Aorta (tissue), 5 donors: ENCODE measurements at places on chromosomes 2 and 18. TPM values are rescaled to one million over a fixed set of nuclear protein-coding genes. Genes with fewer than 3 reads are reported as not detected.

DNA sequence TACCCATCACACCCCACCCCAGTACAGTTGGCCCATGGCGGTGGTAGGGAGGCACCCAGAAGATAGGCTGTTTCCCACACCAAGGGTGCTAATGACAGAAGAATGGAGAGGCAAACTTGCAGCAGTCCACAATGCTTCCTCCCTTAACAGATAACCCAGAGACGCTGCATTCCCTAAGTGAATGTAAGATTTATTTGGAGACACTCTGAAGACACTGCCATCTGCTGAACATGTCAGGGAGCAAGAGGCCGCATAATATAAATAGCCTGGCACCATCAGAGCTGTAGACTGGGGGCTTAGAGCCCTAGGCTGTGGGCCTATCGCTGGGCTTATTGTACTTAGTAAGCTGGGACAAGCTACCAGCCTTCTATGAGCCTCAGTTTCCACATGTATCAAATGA lies 2.2 kb upstream of the IWS1 start:
- no peak overlapping the region for H3K4me3 ChIP-seq
- no peak overlapping the region for H3K27ac ChIP-seq
- DNase-seq, result no peak
- H3K36me3 ChIP-seq, result no peaks in the 10 kb centered on the region
- no peaks in the 10 kb centered on the region for H3K27me3 ChIP-seq

GRCh38 chr2:40036241-40036640 lies 257.2 kb upstream of the THUMPD2 start:
- no peaks in the 10 kb centered on the region for H3K4me1 ChIP-seq
- DNase-seq, result no peak
- no peak overlapping the region for H3K4me3 ChIP-seq
- no peak overlapping the region for H3K27ac ChIP-seq

DNA sequence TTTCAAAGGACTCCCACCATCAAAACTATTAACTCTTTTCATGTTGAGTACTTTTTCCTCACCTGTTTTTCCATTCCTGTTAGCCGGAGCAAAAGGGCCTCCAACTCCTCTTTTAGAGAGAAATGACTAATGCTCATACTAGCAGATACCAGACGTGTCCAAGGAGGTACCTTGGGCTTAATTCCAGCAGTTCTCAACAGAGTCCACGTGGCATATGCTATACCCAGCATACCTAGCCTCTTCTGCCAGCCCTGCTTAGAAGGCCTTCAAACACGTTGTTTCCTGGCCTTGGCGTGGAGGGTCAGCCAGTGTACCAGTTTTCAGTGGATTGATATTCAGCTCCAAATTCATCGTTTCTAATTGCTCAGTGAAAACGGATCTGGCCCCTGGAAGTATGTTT lies 123.9 kb downstream of the MGAT5 start:
- no peak overlapping the region for H3K27ac ChIP-seq
- no peak for DNase-seq
- no peaks in the 10 kb centered on the region for H3K4me1 ChIP-seq
- H3K27me3 ChIP-seq, result no peaks in the 10 kb centered on the region

DNA sequence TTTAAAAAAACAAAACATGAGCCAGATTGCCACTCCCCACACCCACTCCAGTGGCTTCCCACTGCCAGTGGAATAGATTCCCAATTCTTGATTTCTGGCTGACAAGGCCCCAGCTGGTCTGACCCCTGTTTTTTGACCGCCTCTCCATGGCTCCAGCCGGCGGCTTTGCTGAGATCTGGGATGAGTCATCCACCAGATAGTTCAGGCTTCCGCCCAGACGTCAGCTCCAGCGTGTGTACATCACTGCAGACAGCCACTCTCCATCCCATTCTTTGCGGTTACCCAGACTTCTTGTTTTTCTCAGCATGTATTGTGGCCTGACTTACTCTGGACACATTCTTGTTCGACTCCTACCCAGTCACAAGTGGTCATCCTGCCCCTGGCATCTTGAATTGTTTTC lies 227.9 kb downstream of the GBX2 start:
- no peaks in the 10 kb centered on the region for H3K27me3 ChIP-seq
- no peak overlapping the region for H3K27ac ChIP-seq
- no peaks in the 10 kb centered on the region for H3K4me1 ChIP-seq
- DNase-seq, result no peak
- no peaks in the 10 kb centered on the region for H3K36me3 ChIP-seq
- H3K4me3 ChIP-seq, result no peak overlapping the region

DNA sequence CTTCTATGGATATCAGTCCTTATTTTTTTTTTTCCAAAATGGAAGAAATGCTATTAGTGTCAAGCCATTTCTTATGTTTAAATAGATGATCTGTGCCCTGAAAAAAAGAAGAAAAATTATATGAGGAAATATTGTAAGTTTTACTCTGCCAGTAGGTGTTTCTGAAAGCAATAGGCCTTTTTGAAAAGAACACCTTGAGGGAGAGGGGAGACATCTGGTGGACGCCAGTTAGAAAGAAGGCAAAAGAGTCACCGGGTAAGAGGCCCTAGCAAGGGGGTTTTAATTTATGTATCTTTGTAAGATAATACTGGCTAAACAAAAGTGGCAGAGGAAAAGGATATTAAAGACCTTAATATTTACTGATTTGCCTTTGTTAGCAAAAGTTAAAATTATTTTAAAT lies 56.1 kb downstream of the DYNAP start:
- H3K36me3 ChIP-seq, result no peaks in the 10 kb centered on the region
- H3K27me3 ChIP-seq, result no peaks in the 10 kb centered on the region
- H3K4me3 ChIP-seq, result no peak overlapping the region
- no peaks in the 10 kb centered on the region for H3K4me1 ChIP-seq

The RNF138 gene
- total RNA-seq, result 21.0 TPM

- no peaks in the 10 kb centered on the region for H3K4me1 ChIP-seq
- H3K36me3 ChIP-seq, result no peaks in the 10 kb centered on the region
- no peak overlapping the region for H3K4me3 ChIP-seq
- H3K27me3 ChIP-seq, result no peaks in the 10 kb centered on the region
- H3K27ac ChIP-seq, result no peak overlapping the region
- DNase-seq, result no peak
These were observed 34.2 kb downstream of the NPAS2 start for GRCh38 chr2:100853909-100854810.

- no peaks in the 10 kb centered on the region for H3K27me3 ChIP-seq
- H3K4me3 ChIP-seq, result no peak overlapping the region
These were observed 9.3 kb downstream of the NOSTRIN start for GRCh38 chr2:168811696-168812095.

DNA sequence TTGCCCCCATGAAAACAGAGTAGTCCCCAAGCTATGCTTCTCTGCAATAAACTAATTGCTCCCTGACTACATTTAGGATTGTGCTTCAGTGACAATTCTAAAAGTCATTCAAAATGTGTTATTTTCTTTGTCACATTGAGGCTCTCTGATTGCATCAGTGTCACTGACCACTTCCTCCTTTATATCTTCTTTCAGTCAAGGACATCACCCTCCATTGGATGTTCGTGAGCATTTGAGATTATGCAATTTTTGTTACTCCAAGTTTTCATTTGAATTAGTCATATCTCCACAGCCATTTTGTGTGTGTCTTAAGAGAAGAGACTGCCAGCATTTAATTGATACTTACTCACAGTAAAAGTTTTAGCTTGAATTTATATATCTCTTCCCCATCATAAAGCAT lies 780.8 kb upstream of the GCFC2 start:
- no peak for DNase-seq
- H3K27ac ChIP-seq, result no peak overlapping the region
- H3K36me3 ChIP-seq, result no peaks in the 10 kb centered on the region

DNA sequence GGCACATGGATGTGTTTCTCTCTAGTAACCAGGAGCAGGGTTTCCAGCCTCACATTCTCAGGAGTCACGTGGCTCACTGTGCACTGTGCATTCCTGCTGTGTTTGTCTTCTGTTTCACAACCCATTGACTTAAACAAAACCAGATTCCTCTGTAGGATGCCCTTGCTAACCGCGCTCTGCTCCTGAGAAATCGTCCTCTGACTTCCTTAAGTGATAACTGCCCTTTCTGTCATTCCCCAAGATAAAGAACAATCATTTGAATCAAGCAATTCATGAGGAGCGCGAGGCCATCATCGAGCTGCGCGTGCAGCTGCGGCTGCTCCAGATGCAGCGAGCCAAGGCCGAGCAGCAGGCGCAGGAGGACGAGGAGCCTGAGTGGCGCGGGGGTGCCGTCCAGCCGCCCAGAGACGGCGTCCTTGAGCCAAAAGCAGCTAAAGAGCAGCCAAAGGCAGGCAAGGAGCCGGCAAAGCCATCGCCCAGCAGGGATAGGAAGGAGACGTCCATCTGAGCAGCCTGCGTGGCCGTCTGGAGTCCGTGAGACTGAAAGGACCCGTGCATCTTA lies 60.2 kb downstream of the RALBP1 start:
- no peak overlapping the region for H3K4me3 ChIP-seq
- H3K27me3 ChIP-seq, result no peaks in the 10 kb centered on the region
- peak overlapping the region; percentile 65 for H3K27ac ChIP-seq
- H3K36me3 ChIP-seq, result peaks cover 7% of the 10 kb centered on the region

- no peak for DNase-seq
- H3K4me3 ChIP-seq, result no peak overlapping the region
- H3K27ac ChIP-seq, result no peak overlapping the region
- H3K4me1 ChIP-seq, result no peaks in the 10 kb centered on the region
- no peaks in the 10 kb centered on the region for H3K36me3 ChIP-seq
- no peaks in the 10 kb centered on the region for H3K27me3 ChIP-seq
These were observed 28.7 kb downstream of the GAD1 start for GRCh38 chr2:170845343-170845742.

The FOXI3 gene
- total RNA-seq, result not detected

GRCh38 chr2:179562330-179562885 lies 297.8 kb upstream of the SESTD1 start:
- H3K4me3 ChIP-seq, result no peak overlapping the region
- no peaks in the 10 kb centered on the region for H3K27me3 ChIP-seq
- no peak for DNase-seq
- H3K4me1 ChIP-seq, result no peaks in the 10 kb centered on the region
- no peak overlapping the region for H3K27ac ChIP-seq

GRCh38 chr2:85527787-85528186 lies 11.2 kb upstream of the MAT2A start:
- H3K27ac ChIP-seq, result no peak overlapping the region
- H3K4me3 ChIP-seq, result no peak overlapping the region
- H3K36me3 ChIP-seq, result no peaks in the 10 kb centered on the region
- H3K4me1 ChIP-seq, result no peaks in the 10 kb centered on the region

The REEP1 gene
- 36.3 TPM for total RNA-seq

DNA sequence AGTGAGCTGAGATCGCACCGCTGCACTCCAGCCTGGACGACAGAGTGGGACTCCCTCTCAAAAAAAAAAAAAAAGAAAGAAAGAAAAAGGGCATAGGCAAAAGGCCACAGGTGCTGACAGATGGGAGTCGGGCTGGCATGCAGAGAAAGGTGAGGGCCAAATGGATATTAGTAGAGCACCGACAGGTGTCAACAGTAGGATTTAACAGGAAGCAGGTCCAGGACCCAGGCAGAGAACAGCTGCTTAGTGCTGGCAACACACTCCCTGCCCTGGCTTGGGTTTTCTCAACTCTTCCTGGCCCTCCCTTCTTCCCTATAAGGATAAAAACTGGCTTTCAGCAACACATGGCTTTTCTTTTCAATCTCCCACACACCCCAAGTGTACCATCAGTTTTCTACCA lies 84.9 kb downstream of the MRO start:
- no peaks in the 10 kb centered on the region for H3K27me3 ChIP-seq
- H3K4me1 ChIP-seq, result no peaks in the 10 kb centered on the region
- H3K4me3 ChIP-seq, result no peak overlapping the region
- no peaks in the 10 kb centered on the region for H3K36me3 ChIP-seq
- no peak for DNase-seq

The GEN1 gene
- total RNA-seq, result 3.5 TPM

GRCh38 chr2:241443486-241444223 lies 64.7 kb downstream of the STK25 start:
- no peaks in the 10 kb centered on the region for H3K27me3 ChIP-seq
- no peaks in the 10 kb centered on the region for H3K4me1 ChIP-seq
- no peak overlapping the region for H3K4me3 ChIP-seq
- no peak overlapping the region for H3K27ac ChIP-seq

GRCh38 chr2:199485732-199486335 lies 28.1 kb upstream of the SATB2 start:
- H3K4me1 ChIP-seq, result no peaks in the 10 kb centered on the region
- DNase-seq, result peak; percentile 81
- no peaks in the 10 kb centered on the region for H3K27me3 ChIP-seq
- no peaks in the 10 kb centered on the region for H3K36me3 ChIP-seq

DNA sequence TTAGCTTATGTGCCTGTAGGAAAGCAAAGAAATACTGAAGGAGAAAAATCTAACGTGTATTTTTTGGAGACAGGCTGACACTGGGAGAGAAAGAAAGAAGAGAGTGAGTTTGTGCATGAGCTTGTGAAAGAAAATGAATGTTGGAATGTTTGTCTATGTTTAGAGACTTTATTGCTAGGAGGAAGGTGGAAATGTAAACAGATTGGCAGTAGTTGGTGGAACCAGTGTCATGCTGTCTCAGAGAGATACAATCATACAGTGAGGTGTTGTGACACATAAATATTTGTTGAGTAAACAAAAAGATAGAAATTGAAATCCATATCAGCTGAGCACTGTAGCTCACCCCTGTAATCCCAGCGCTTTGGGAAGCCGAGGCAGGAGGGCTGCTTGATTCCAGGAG lies 222.2 kb upstream of the MEIS1 start:
- H3K36me3 ChIP-seq, result no peaks in the 10 kb centered on the region
- no peak for DNase-seq

GRCh38 chr18:41444943-41445342 lies 510.1 kb upstream of the PIK3C3 start:
- no peaks in the 10 kb centered on the region for H3K36me3 ChIP-seq
- H3K27ac ChIP-seq, result no peak overlapping the region
- H3K4me1 ChIP-seq, result no peaks in the 10 kb centered on the region
- no peaks in the 10 kb centered on the region for H3K27me3 ChIP-seq
- DNase-seq, result no peak
- no peak overlapping the region for H3K4me3 ChIP-seq

DNA sequence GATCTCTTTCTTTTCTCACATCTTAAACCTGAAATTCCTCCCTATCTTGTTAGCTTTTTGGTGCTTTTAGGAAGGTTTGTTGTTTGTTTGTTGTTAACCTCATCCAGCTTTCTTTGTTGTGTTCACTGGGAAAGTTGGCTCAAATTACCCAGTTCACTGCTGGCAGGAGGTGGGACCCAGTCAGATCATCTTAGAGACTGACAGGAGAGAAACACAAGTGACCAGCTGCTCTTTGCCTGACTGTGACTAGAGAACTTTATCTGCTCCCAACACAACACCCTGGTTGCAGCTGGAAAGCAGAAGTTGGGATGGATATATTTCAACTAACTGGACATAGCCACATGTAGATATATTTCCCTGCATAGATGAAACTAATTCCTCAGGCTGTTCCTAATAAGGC lies 10.0 kb downstream of the MAPK4 start:
- H3K4me3 ChIP-seq, result no peak overlapping the region
- no peaks in the 10 kb centered on the region for H3K27me3 ChIP-seq
- H3K27ac ChIP-seq, result no peak overlapping the region
- no peaks in the 10 kb centered on the region for H3K4me1 ChIP-seq
- no peaks in the 10 kb centered on the region for H3K36me3 ChIP-seq

The REL gene
- total RNA-seq, result 16.0 TPM

DNA sequence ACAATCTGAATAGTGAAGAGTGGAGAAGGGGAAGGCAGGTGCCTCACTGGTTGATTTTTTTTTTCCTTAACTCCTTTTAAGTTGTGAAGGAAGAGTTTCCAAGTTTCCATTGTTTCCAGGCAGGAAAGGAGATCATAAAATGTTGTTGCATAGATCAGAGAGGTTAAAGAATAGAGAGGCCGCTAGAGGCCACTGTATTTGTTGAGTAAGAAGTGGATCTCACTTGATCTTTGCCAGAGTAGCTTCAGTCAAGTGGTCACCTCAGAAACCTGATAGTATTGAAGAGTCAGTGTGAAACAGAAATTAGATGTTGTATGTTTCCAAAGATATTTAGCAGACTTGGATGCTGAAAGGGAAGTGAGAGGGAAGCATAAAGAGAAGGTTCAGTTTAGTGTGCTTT lies 17.6 kb downstream of the CTNNA2 start:
- H3K27ac ChIP-seq, result no peak overlapping the region
- no peak for DNase-seq
- H3K27me3 ChIP-seq, result no peaks in the 10 kb centered on the region
- H3K4me1 ChIP-seq, result no peaks in the 10 kb centered on the region
- no peaks in the 10 kb centered on the region for H3K36me3 ChIP-seq

The CLEC4F gene
- 0.72 TPM for total RNA-seq
